ENCODE measurements at places on chromosomes 6 and 20.
A peak's percentile ranks its signal among the peaks of the same experiment; 100 is the strongest.

DNA sequence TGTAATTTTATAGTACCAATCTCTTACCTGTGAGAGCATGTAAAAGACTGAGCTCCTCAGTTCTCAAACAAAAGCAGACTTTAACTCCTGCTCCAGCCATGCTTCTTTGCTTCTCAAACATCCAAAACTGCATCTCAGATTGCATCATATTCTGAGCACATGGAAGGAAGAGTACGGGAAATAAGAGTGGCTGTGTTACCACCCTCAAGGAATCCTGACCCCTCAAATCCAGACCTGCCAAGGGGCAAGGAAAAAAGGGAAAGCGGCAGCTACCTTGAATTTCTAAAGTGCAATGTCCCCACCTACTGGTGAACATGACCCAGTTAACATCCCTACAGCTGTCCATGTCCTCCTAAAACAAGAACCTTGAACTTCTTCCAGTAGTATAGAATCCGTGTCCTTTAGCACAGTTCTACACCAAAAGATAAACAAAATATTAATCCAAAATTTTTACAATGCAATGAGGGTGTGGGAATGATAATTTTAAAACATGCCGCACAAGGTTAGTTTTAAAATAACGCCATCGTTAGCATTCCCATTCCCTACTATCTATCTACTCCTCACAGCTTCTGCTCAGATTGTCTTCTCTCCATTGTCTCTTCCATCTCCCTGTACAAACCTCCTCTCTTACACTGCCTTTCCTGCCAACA, 34.1 kb upstream of the HLA-DQB1 start:
- peak; percentile 39 for DNase-seq

DNA sequence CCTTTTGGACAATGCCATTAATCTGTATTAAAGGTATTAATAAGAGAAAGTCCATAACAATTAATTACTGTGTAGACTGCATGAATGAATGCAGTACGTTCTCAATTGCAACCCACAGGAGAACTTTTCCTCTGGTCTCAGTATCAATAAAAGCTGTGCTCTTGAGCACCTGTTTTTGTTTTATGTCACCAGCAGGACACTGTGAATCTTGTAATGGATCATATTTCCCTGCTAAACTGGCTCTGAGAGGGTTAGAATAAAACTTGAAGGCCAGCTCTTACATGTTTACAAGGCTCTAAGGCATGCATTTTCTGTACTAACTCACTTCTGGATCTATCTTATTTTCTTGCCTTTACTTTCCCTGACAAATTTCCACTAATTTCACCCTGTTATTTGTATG, 214.3 kb upstream of the PLN start:
- no peak for DNase-seq

DNA sequence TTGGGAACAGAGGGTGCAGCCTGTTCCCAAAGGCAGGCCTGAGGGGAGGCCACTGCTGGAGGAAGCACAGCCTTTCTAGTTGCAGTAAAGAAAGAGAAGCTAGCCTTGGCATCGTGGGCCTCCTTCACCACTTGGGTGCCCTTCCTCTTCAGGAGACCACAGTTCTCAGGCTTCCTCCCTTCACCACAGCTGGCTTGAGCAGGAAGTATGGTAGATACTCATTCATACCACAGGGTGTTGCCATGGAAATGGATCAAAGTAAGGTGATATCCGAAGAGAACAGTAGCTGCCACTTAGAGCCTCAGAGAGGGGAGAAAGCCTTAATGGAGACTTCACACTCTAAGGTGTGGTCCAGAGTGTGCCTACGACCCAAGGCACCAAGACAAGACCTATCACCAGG, 120.4 kb upstream of the RIPOR2 start:
- no peak for DNase-seq

DNA sequence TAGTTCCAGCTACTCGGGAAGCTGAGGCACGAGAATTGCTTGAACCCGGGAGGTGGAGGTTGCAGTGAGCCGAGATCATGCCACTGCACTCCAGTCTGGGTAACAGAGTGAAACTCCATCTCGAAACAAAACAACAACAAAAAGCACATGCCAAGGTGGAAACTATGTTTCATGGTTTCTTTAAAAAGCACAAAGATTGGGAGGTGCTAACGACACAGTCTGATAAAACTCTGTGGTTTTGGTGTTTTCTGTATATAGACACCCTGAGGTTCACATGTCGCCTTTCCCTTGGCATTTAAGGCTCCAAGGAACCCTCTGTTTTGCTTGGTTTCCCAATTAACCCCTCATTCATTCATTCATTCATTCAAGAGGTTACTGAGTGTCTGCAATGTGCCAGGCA, 253.4 kb upstream of the SULF2 start:
- DNase-seq: no peak

GRCh38 chr6:14822679-14823078, 423.2 kb upstream of the JARID2 start:
- no peak for DNase-seq

GRCh38 chr6:168376120-168376519, 56.5 kb upstream of the DACT2 start:
- DNase-seq: no peak

- no peak for DNase-seq
Measured at GRCh38 chr6:8066108-8066507, 1.9 kb upstream of the BLOC1S5 start.

GRCh38 chr6:148218542-148219258, 123.9 kb upstream of the SASH1 start:
- DNase-seq: no peak

DNA sequence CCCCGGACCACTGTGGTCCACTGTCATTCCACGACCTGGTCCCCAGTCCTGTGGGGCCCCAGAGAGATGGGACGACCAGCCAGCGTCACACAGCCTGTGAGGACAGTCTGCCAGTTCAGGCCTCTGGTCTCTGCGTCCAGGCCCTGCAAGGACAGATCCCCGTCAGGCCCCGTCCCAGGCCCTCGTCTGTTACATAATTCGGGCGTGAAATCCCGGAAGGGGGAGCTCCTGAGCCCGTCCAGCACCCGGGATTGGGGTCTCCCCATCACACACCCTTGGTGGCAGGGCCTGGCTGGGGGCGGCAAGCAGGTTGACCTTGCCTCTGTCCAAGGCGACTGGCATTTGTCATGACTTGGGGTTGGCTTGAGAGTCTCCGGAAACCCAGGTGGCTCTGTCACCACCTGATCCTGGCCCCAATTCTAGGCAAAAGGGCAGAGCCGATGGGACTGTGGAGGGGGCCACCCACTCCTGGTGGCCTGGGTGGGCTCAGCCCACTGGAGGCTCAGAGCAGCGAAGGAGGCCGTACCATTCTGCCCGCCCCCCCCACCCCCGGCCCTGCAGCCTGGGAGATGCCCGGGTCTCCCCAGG, 73.8 kb upstream of the GATA5 start:
- DNase-seq: no peak

- no peak for DNase-seq
Measured at GRCh38 chr6:128099571-128100197, 198.8 kb upstream of the THEMIS start.

DNA sequence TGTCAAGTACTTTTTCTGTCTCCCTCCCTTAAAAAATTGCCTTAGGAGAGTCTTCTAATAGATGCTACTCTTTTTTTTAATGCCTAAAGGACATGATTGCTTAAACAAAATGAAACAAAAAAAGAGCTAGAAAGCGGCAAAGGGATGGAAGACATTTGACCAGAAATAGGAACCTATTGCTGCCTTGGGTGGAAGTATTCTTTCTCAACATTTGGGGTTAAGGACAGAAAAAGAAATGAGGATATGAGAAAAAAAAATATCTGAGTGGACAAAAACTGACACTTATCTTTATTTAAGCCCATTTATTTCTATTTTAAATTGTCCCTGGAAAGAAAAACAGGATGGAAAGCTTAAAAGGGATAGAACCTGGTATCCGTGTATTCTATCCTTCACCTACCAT, 664.9 kb upstream of the CITED2 start:
- no peak for DNase-seq

- no peak for DNase-seq
Measured at GRCh38 chr20:32063695-32064094, 11.7 kb downstream of the HCK start.

DNA sequence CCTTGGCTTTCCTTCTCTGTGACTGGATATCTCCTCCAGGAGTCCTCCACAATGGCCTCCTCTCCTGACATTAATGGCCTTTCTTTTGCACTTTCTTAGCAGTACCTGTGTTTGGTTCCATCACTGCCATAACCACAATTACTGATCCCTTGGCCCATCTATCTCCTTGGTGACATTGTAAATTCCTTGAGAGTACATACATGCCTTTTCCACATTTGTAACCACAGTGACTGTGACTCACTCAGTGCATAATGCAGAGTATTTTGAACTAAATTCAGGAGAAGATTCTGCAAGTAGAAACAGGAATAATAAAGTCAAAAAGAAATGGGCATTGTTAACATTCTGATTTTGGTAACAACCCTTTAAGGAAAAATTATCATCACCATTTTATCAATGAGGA, 197.2 kb upstream of the SOX4 start:
- peak; percentile 35 for DNase-seq

- DNase-seq: no peak
Measured at GRCh38 chr6:1013656-1014430, 298.1 kb upstream of the FOXQ1 start.

DNA sequence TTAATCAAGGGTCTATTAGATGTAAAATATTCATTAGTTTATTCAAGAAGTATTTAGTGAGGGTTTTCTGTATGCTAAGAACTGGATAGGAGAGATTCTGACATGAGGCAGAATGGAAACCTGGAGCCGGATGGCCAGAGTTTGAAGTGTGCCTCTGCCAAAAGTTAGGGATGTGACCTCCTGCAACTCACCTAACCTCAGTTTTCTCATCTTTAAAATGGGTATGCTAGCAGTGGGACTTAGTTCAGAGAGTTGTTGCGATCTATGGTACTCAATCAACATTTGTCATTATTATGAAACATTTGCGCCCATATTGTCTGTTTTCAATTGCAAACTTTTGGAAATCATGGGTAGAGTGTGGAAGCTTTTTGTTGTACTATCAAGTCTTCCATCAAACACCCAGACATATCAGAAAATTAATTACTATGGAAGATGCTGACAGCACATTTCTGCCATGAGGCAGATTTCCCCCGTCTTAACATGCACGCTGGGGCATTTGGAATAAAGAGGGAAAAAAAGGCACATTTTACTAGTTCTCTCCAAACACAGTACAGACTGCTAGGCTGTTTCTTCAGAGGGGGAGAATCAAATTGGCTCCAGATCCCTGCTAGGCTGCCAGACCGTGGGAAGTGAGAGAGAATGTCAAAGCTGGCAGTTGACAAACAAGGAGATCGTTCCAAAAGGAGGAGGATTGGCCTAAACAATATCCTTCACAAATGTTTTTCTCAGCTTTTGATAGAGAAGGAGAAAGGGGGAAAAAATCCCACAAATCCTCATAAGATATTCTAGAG, 205.3 kb upstream of the TSHZ2 start:
- no peak for DNase-seq

DNA sequence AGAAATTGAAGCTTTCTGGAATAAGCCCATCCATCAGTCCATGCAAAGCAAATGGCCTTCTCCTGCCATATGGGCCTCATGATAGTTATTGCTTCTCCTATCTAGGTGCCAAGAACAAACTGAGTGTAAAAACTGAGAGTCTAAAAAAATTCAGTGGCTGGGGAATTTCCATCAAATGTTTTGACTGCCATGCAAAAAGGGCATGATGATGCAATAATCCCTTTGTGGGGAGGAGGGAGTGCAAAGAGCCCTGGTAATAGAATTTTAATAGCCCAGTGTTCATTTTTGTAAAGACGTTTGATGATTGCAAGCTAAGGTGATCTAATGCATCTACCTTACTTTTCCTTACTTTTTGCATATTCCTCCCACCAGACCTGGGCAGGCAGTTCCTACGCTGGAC, 683.7 kb downstream of the EPM2A start:
- DNase-seq: no peak

GRCh38 chr6:45631396-45631795, 253.7 kb upstream of the SUPT3H start:
- DNase-seq: no peak

DNA sequence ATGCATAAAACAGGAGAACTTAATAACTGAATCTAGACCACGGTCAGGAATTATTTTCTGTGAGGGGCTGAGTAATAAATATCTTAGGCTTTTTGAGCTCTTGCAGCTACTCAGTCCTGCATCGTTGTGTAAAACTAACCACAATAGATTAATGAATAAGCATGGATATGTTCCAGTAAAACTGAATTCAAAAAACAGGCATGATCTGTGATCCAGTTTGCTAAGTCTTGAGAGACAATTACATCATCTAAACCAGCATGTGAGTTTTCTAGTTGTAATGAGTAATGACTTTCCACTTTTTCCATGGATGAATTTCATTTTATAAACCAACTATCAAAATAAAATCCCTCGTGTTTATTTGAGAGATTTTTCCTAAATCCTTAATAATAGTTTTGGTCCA, 336.8 kb downstream of the RFPL4B start:
- DNase-seq: peak; percentile 51

DNA sequence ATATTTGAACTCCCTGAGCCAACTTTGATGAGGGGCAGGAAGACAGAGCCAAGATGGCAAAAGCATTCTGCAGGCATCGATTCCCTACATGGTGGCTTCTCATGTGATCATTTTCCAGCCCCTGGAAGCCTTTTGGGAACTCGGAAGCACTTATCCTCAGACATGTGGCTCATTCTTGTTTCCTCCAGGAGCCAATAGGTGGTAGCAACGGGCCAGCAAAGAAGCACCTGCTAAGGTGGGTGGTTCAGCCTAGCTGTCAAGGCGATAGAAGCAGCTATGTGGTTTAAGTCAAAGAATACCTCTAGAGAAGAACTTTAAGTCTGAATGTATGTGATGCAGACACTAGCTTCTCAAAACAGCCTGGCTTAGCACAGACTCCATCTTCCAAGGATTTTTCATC, 64.9 kb upstream of the PAX1 start:
- no peak for DNase-seq

- DNase-seq: no peak
Measured at GRCh38 chr6:130840050-130840449, 12.8 kb downstream of the SMLR1 start.

GRCh38 chr6:43923376-43924221, 153.6 kb downstream of the VEGFA start:
- DNase-seq: peak; percentile 31

GRCh38 chr6:160081398-160081797, 40.2 kb upstream of the SLC22A1 start:
- DNase-seq: no peak

DNA sequence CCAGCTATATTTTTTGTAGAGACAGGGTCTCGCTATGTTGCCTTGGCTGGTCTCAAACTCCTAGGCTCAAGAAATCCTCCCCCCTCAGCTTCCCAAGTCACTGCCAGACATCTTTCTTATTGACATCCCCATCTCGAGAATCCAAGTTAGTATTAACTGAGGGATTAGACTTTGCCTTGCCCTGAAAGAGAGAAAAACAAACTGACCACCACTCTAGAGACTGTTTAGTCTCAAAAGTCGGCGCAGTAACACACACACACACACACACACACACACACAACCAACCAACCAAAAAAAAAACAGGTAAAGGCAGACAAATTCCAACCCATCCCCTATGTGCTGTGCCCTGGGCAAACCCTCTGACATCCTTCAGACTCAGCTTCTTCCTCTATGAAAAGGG, 27.2 kb upstream of the PNPLA1 start:
- DNase-seq: no peak

- DNase-seq: no peak
Measured at GRCh38 chr6:122129313-122130025, 270.0 kb upstream of the HSF2 start.

- DNase-seq: no peak
Measured at GRCh38 chr6:96186094-96186493, 170.3 kb downstream of the FUT9 start.

All from AG08396 (cell line).